ENCODE measurements at places on chromosomes 2 and 18.

GRCh38 chr2:64233376-64233922 is 89.2 kb upstream of the PELI1 start:
- no peak for DNase-seq

- no peak for DNase-seq
These were observed 40.9 kb downstream of the CDH2 start for GRCh38 chr18:28136071-28136470.

DNA sequence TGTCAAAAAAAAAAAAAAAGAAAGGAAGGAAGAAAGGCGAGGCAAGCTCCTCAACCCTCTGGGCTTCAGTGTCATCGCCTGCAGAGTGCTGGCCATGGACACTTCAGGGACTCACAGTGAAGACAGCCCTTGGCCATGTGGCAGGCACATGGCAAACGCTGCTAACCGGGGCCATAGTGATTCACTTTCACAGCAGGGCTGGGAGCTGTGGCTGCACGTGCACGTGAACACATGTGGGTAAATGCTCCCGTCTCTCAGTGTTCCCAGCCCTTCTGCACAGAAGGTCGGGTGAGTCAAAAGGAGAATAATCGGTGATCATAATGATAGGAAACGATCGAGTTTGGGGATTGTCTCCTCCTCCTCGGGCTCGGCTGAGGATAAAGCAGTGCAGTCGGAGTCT is 46.1 kb upstream of the UBE2F start:
- DNase-seq: no peak

DNA sequence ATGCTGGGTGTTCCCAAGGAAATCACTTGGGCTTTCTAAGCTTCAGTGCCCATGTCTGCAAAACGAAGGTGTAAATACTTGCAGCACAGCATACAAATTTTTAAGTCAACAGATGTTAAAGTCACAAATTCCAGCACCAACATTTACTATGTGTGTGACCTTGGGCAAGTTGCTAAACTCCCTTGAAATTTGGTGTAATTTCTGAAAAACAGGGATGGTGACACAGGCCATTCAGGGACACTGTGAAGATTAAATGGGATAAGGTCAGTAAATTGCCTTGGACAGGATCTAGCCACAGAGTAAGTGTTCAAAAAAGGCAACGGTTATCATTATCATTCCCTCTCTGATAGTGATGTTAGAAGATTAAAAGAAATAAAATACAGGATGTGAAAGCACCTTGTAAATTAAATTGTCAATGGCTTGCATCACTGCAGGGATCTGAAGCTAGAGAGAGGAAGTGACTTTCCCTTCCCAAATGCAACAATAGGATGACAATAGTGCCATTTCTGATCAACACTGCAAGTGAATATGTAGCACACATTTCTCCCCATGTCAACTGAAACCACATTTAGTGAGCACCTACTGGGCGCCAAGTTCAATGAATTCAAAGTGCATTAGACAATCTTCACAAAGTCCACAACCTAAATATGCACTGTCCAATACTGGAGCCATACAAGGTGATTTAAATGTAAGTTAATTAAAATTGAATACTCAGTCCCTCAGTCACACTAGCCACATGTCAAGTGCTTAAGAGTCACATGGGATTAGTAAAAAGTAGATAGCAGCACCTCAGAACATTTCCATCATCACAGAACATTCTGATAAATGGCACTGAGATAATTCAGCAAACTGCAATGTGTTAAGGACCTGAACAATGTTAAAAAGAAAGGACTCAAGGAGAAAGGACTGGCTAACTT is 81.2 kb downstream of the STK39 start:
- DNase-seq: no peak

GRCh38 chr2:71129902-71130151 is 202 bp downstream of the MCEE start:
- DNase-seq: no peak

- no peak for DNase-seq
These were observed 110.9 kb upstream of the PNPT1 start for GRCh38 chr2:55804535-55804934.

DNA sequence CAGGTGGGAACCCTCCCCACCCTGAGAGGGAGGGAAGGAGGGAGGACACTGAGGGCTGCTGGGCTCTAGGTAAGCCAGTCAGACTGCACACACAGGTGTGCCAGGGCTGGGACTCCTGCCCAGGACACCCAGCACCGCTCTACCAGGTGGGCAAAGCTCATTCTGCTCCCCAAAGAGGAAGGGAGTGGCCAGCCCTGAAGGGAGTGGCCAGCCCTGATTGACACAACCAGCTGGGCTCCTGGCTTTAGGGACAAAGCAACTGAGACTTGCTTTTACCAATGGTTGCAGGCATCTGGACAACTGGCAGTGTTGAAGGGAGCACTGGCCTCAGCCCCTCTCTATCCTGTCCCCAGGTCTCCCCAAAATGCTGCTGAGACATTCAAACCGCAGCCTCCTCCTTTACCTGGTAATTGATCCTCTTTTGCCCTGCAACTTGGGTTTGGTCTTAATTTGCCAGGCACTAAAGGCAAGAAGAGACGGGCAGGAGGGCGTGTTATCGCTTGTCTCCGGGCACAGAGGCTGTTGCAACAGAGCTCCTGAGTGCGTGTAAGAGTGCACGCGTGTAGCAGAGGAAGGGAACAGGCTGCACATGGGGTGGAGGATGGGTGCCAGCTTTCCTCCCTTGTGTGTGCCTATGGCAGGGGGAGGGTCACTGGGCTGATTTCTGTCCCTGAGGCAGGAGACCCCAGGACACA is 14.5 kb upstream of the FOSL2 start:
- DNase-seq: no peak

DNA sequence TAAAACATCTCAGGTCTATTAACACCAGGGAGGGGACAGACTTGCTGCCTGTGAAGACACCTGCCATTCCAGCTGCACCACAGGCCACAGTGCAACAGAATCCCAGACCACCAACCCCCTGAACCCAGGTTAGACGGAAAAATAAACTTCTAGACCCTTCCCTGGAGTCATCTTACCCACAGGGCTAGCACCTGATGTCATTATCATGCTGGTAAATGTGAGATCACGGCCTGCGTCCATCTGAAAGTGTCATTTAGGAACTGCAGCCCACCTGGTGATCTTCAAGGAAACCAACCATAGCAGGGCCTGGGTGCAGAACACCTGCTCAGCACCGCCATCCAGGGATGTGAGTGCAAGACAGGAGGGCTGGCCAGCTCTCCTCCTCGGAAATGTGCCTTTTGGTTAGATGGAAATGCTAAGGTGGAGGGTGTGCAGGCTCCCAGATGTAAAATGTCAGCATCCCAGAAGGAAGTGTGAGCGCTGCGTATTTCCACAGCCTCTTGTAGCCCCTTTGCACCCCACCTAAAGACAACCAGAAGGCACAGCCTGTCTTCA is 80.8 kb downstream of the PTGR3 start:
- DNase-seq: no peak

DNA sequence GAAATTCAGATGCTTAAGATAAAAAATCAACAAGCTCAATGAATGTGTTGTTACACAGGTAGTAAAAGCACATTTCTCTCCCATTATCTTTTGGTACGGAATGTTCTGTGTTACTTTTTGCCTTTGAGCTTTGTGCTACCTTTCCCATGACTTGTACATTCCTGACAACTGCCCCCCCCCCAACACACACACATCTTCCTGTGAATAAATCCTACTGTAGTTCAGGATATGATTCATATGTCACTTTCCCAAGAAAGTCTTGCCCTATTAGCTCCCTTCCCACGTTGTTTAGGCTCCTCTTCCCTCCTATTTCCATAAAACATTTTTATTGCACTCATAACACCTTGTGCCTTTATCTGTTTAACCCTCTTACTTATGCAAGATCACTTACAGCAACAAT is 442.6 kb upstream of the LRATD1 start:
- no peak for DNase-seq

DNA sequence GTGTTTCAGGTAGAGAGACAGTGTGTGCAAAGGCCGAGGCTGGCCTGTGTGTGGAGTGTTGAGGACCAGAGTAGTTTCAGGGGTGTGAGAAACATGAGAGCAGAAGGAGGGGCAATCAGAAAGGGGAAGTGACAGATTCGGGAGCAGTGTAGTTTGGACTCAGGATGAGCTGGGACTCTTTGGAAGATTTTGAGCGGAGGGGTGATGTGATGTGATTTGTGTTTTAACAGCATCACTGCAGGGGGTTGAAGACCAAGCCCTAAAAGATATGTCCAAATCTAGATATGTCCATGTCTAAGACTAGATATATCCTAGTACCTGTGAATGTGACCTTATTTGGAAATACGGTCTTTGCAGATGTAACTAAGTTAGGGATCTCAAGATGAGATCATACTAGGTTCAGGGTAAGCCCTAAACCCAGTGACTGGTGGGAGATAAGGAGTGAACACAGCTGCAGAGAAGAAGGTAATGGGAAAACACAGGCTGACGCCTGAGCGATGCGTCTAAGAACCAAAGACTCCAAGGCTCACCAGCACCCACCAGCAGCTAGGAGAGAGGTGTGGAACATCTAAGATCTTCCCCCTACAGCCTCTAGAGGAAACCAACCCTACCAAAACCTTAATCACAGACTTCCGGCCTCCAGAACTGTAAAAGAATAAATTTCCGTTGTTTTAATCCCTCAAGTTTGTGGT is 38.5 kb upstream of the MYO3B start:
- no peak for DNase-seq

DNA sequence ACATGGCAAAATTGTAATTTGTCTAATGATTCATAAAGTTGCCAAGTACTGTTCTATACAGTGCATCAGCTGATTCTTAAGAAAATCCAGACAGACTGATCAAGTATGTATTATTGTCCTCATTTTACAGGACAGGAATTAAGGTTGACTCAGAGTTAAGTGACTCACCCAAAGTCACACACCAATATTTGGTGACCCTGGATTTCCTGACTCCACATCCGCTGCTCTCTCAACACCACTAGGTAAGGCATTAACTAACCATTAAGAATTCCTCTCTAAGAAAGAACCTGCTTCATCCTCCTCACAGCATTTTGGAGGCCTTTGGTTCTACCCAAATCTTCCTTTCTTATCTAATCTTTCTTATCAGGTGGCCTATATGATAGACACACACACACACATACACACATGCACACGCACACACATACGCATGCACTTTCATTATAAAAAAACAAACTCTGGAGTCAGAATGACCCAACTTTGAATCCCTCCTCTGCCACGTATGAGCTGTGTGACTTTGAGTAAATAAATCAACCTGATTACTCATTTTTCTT is 150.8 kb downstream of the ANKRD44 start:
- no peak for DNase-seq

Data from endothelial cell (in vitro differentiated cells).